GF-D8 (cell line): ENCODE measurements at places on chromosomes 2 and 18.

GRCh38 chr18:12038082-12038638 lies 55.5 kb upstream of the ANKRD62 start:
- DNase-seq = no peak

GRCh38 chr2:60353406-60353800 lies 200.1 kb downstream of the BCL11A start:
- DNase-seq = no peak

DNA sequence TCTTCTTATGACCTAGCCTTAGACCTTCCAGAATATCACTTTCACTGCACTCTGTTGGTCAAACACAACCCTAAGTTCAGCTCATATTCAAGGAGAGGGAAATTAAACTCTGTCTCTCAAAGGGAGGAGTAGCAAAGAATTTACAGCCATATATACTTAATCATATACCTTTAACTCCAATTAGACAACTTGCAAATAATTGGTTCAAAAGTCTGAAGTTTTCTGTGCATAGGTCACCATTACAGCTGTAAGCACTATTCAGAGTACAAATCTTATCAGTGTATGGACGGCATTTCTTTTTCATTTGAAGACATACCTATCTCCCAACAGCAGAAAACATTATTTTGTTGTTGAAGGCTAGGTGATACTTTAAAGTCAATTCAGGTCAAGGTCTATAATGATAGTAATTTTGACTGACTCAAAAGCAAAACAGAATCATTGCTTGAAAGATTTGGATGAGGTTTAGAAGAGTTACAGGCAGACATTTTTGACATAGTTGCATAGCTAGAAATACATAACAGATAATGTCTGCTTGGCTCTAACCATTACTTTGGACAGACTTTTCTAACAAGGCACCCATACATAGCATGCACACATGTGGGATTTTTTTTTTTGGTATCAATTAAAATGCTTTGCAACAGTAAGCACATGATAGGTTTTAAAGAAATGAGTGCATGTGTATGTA lies 131.5 kb downstream of the CPS1 start:
- no peak for DNase-seq

DNA sequence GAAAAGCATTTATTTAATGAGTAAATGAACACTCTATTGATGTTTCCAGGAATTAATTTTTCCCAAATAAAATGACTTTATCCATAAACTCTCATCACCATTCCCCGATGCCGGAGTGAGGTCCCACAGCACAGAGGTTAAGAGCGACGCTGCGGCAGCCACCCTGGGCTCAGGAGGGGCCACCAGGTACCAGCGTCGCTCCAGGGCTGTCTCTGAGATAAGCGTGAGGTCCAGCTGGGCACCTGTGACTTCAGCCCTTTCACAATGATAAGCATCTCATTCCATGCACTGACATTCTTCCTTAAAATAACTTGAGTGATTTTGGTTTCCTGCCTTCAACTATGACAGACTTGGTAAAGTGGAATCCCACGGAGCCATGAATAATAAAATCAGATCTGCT lies 182.1 kb downstream of the TWIST2 start:
- DNase-seq = no peak

- DNase-seq = peak; percentile 31
These were observed 1.1 kb upstream of the HDHD2 start for GRCh38 chr18:47151439-47151838.

GRCh38 chr2:62334009-62334408 lies 138.1 kb downstream of the B3GNT2 start:
- no peak for DNase-seq

DNA sequence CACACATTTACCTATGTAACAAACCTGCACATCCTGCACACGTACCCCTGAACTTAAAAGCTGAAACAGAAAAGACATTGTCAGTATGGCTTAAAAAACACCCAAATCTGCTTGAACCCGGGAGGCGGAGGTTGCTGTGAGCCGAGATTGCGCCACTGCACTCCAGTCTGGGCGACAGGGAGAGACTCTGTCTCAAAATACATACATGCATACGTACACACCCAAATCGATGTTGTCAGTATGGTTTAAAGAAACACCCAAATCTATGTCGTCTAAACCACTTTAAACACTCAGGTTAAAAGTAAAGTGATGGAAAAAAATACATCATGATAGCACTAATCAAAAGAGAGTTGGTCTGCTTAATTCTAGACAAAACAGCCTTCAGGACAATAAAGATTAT lies 257.5 kb downstream of the RPRM start:
- DNase-seq = no peak

DNA sequence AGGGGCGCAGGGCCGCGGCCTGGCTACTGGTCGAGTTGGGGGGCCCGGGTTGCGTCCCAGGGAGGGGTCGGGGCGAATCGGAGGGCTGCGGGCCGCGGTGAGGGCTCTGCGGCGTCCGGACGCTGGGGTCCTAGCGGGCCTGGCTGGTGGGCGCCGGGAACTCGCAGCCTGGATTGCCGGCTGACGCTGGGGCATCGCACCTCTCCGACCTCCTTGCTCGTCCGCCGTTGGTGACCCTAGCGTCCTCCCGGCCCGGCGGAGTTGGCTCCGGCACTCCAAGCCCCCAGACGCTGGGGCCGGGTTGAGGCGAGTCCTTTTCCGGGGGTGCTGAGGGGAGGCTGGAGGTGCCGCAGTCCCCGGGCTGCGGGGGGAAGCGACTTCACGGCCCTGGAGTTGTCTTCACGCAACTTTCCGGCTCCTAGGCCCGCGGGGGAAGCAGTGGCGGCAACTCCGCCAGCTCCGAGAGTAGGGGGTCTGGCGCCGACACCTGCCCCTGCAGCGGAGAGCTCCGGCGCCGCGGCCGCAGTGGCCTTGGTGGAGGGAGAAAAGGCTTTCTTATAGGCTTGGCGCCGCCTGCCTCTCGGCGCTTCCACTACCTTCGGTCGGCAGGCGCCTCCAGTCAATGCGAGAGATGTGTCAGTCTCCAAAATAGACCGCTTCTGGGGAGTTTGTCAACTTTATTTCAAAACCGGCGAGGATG lies 70.3 kb downstream of the HAUS1 start:
- DNase-seq = peak; percentile 18

- DNase-seq = no peak
These were observed 8.4 kb upstream of the LIMS2 start for GRCh38 chr2:127683757-127684156.

GRCh38 chr2:114862243-114862642 lies 419.8 kb downstream of the DPP10 start:
- no peak for DNase-seq

- DNase-seq = no peak
These were observed 146.0 kb downstream of the SETBP1 start for GRCh38 chr18:44826418-44827259.

- no peak for DNase-seq
These were observed 1155.6 kb downstream of the LRP1B start for GRCh38 chr2:140975237-140975636.

- DNase-seq = no peak
These were observed 16.4 kb upstream of the NFATC1 start for GRCh38 chr18:79379251-79379905.

DNA sequence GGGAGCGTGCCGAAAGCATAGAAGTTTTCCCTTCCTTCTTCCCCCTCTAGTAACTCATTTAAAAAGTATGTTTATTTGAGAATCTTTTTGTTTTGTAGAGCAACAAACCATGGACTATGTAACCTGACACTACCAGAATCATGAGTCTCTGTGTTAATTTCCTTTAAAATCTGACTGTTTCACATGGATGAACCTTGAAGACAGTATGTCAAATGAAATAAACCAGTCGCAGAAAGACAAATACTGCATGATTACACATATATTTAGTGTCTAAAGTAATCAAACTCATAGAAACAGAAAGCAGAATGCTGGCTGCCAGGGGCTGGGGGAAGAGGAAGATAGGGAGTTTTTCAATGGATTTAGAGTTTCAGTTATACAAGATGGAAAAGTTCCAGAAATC lies 32.3 kb downstream of the PTPN2 start:
- DNase-seq = no peak

DNA sequence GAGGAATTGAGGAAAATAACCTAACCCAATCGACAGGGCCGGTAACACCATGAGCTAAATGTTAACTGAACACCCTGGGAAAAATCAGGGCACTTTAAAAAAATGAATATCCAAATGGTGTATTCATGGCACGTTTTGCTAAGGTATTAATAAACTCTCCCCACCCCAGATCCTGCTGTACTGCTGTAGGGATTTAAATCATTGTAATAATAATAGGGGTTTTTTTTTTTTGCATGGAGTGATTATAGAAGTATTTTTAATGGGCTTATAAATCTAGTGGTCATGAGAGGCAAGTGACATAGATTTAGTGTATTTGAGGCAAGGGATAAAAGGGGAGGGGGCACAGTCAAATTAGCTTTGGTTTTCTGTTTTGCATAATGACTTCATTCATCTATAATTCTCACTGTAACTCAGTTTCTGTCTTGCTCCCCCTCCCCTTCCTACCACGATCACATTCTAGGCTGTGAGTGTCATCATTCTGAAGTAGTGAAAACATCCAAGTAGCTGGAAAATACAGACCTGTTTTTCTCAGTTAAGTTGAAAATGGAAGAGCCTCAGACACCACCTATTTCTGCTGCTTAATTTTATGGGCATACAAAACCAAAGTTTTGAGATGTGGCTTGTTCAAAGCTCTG lies 18.2 kb upstream of the MGAT5 start:
- no peak for DNase-seq

DNA sequence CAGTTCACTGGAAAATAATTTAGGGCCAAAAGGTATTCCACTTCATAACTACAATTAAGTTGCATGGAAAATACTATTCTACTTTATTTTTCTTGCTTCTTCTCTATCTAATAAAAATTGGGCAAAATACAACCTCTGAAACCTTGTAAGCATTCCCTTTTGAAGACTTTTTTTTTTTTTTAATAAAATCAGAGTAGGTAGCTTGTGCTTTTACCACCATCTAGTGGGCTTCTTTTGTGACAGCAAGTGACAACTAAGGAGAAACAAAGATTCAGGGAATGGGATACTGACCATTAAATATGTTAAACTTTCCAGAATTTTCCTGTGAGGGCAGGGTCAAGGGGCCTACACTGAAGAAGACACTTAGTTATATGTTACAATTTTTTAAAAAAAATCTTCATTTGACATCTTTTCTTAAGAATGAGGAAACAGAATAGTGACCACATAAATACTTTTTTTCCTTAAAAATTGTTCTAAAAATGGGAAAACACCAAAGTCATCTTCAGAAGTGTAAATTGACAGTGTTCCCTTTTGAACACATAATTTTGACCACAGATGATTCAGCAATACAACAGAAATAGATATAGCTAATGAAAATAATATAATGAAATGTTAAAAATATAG lies 1183.2 kb upstream of the ACVR2A start:
- no peak for DNase-seq

DNA sequence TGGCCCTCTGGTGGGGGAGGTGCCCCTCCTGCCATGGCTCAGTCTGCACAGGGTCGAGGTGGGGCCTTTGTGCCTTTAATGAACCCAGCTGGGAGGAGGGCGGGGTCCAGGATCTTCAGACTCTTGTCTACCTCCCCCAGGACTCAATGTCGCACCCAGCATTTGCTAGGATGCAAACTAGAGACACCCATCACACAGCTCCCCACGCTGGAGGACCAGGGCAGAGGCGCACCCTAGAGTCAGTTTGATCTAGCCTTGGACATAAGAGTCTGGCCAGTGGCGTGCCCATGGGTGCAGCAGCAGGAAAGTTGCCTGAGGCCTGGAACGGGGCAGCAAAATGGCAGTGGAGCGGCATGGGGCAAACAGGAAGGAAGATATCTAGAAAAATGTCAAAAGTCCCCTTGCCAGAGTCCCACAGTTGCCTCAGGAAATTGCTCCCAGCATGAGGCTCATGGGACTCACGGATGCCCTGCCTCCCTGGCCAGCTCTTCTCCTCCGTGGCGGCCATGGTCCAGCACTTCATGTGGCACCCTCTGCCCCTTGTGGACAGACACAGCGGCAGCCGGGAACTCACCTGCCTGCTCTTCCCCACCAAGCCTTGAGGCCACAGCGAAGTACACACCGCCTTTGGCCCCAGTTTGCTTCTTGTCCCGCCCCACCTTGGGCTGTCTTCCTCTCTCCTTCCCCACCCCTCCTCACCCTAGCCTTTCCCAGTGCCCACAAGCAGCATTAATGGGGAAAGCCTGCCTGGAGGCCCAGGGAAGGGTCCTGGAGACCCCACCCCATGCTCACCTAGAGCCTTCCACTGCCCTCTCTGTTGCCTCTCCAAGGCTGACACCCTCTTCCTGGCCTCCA lies 17.7 kb downstream of the SH2D6 start:
- no peak for DNase-seq

- DNase-seq = no peak
These were observed 63.6 kb upstream of the CAVIN2 start for GRCh38 chr2:191910518-191910917.

DNA sequence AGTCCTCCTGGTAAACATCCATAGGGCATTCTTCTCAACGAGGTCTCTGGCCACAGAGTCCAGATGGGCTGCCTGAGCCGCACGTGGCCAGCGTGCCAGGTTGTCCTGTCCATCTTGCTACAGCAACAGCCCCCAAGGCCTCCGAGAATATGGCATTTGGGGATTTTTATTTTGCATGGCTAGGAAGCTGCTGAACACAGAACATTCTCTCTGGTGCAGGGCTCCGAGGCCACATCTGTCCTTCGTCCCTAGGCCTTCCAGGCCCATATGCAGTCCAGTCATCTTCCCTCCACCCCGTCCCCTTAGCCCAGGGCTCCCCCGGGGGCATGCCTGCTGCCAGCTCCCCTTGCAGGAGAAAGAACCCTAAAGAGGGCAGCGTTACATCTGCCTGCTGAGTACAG lies 2.3 kb downstream of the HDAC4 start:
- no peak for DNase-seq

DNA sequence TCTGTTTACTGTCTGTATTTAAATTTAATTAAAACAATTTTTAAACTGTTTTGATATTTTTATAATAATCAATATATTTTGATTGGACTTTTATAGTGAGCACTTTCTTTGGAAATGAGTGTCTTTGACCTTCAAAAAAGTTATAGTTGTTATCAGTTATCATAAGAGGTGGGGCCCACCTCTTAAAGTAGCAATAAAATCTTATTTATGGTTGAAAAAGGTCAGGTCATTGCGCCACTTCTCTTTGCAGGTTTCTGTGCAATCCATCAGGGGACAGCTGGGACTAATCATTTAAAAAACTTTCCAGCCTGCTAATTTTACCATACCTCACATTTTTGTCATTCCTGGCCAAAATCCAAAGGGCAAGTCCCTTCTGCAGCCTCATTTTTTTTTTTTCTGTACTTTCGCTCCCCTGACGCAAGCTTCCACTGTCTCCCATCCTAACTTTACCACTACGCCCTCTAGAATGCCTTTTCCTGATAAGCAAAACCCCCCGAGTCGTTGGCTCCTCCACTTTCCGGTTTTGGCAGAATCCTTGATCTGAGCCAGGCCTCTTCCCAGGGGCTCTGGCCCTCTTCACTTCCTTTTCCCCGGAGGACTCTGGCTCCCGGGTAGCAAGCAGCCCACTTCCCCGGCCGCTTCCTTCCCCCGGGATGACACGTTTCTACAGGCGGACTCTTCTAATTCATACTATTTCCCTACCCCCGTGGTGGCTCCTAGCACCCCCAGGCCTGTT lies 1.1 kb upstream of the SEH1L start:
- DNase-seq = peak; percentile 57
